Stimulated activated CD8-positive, alpha-beta memory T cell treated with anti-CD3 and anti-CD28 coated beads, Interleukin-4, amount 100 ng/mL, for 4 hours (primary cell): ENCODE measurements at places on chromosomes 12 and 14.

DNA sequence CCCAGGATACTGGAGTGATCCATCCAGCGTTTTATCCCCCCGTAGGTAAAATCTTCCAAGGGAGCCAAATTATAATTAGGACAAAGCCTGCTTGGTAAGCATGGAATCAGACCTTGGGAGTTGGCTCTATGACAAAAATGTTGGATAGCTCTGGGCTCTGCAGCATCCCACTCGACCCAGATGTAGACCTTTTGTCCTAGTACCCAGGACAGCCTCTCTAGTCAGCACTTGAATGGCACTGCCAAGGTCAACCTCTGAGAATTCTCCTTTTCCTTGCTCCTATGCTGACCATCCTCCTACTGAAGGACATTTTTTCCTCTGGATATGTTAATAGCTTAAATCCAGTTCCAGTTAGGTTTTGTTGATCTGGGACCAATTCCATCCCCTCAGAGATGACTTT lies 104.7 kb upstream of the SLC35F4 start:
- no peak for DNase-seq

- DNase-seq: no peak
These were observed 2.1 kb upstream of the PTPRQ start for GRCh38 chr12:80441921-80442320.

GRCh38 chr14:35341751-35342488 lies 49.7 kb downstream of the PSMA6 start:
- no peak for DNase-seq

DNA sequence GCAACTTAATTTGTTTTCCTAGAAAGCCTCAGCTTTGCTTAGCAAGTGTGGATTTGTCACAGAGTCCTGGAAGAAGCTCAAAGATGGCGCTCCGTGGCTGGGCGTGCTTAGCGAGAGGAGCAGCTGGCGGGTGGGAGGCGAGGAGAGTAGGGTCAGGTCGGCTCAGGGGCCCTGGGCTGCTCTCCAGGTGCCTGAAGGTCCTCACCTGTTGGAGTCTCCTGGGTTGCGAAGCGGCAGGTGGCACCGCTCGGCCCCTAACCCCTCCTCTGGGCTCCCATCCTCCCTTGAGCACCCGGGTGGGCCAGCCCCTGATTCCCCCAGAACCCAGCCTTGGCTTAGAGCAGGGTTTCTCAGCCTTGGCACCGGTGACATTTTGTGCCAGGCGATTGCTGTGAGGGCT lies 25.1 kb downstream of the LRTM2 start:
- DNase-seq: no peak

GRCh38 chr12:54054742-54055194 lies 1.1 kb downstream of the HOXC4 start:
- no peak for DNase-seq

- no peak for DNase-seq
These were observed 24.8 kb downstream of the SLC25A29 start for GRCh38 chr14:100281286-100282082.

GRCh38 chr12:115632308-115632707 lies 645.2 kb downstream of the MED13L start:
- DNase-seq: no peak

DNA sequence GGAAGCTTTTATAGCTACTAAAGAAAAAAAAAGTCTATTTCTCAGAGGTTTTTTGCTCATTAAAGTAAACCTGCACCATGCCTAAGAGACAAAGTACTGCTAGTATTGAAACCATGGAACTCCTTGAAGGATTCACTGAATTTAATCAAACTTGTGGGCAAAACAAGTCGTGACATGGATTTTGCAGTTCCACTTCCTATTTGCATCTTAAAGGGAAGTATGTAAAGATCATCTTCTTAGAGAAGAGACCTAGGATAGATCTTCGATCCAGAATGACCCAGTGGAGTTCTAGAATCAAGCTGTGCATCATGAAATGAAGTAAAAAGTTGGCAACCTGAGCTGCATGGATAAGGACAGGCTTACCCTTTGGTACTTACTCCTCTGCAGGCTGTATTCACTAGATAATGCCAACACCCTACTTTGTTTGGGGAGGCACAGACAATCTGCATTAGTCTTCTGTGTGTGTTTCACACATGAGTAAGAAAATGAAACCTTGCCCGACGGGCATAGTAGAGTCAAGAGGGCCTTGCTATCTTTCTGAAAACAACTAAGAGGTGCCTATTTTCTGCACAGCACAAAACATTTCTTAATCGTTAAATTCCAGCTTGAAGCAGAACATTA lies 1.9 kb downstream of the GNG2 start:
- DNase-seq: no peak

DNA sequence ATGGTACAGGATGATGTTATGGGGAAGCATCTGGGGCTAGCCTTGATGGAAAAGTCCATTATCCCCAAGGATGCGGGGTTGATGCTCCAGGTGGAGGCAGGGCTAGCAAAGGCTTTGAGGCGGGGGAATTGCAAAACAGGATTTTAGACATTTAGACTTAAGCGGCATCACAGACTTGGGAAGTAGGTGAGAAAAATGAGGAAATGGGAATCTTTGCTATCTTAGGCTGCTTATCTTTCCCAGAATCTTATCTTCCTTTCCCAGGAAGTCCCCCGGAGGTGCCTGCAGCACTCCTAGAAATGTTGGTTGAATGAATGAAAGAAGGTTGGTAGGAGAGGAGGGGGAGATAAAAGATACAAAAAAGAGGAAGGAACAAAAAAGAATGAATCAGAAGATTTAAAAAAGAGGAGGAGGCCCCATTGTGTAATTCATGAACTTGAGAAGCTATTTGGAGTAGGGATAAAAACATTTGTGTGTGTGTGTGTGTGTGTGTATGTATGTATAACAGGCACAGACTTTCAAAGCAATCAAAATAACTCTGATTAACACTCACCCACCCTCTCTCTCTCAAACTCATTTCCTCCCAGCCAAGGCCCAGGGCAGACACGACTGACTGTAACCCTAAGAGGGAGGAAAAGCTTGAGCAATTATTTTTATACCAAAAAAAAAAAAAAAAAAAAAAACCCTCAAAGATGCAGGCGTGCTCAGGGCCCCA lies 62.5 kb upstream of the TBX3 start:
- DNase-seq: no peak

- no peak for DNase-seq
These were observed 56.4 kb downstream of the VCPKMT start for GRCh38 chr14:50059763-50060616.

DNA sequence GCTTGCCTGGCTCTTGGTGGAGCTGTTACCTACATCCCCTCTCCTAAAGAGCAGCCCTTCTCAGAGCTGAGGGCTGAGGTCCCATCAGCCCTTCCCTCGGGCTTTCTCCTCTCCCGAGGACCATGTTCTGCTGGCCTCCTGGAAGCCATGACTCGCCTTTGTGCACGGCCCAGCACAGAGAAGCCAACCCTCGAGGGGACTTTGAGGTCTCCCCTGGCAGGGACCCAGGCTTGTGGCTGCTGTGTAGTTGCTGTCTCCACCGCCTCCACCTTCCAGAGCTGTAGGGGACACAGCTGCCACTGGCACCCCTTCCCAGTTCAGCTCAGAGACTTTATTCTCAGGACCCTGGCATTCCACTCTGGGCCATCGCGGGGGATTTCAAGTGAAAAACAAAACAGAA lies 22.9 kb upstream of the CCND2 start:
- DNase-seq: no peak
